ENCODE measurements at places on chromosomes 5 and 9. TPM values are rescaled to one million over a fixed set of nuclear protein-coding genes. Genes with fewer than 3 reads are reported as not detected.

DNA sequence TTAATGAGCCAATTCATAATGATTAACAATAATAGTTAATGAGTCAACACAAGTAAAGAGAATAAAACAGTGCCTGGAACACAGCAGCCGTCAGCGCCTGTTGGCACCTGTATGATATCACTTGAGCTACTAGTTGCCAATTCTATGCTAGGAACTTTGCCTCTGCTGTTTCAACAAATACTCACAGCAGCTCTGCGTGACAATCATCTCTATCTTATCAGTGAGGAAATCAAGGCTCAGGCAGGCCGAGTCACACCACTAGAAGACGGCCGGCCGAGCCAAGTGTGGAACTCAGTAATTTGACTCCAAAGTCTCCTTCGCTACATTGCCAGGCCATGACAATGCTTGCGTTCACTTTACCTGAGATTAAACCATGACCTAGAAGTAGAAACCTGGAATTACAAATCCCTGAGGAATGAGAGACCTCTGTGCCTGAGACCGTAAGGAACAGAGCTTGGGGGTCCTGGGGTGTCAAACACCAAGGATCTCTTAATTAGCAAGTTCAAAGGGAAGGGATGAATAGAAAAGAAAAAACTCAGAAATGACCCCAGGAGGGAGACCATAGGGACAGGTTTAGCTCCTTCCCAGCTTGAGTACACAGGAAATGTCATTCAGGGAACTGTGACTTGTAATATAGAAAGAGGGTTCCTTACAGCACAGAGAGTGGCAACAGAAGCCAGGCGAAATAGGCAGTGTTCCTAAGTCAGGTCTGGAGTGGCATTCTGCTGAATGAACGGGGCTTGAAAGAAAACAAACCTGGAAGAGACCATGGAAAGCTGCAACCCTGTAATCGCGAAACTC, 109.1 kb downstream of the SUSD1 start:
- DNase-seq = no peak

- no peak for DNase-seq
Observed at GRCh38 chr5:127615916-127616315, 33.0 kb upstream of the CTXN3 start.

DNA sequence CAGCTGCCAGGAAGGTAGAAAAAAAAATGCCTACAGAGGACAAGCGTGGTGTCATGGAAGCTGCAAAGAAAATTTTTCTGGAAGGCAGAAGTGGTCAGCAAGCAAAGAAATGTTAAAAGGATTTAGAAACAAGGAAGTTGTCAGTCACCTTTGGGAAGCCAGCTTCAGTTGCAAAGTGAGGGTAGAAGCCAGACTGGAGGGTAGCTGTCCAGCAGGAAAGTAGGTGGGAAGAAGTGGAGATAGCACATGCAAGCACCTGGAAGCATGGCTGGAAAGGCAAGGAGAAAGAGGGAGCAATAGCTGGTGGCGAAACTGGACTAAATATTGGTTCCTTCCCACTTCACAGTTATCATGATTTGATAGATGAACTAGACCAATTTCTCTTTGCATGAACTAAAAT, 54.3 kb downstream of the ADRB2 start:
- no peak for DNase-seq

GRCh38 chr5:173231381-173231766, 3.6 kb downstream of the NKX2-5 start:
- DNase-seq = no peak

DNA sequence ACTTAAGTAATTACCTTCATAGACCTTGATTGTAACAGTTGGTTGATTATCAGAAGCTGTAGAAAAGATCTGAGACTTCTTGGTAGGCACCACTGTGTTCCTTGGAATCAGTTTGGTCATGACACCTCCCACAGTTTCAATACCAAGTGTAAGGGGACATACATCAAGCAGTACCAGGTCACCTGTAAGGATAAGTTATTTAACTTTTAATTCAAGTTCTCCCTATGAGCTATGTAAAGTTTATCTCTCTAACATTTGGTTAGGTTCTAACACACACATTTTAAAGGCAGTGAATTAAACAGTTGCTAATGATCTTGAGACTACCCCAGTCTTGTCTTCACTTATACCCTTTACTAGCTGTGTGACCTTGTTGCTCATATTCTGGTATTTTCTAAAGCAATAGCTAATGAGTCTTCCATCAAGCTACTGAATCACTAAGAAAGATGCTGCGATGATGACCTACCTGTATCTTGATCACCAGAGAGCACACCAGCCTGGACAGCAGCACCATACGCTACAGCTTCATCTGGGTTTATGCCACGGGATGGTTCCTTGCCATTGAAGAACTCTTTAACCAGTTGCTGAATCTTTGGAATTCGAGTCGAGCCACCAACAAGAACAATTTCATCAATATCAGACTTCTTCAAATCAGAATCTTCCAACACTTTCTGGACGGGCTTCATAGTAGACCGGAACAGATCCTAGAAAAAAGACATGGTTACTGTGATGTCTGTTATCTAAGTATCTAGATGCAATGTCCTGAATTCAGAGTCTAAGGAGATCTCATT, 2.8 kb downstream of the HSPA5 start:
- no peak for DNase-seq

- DNase-seq = no peak
Observed at GRCh38 chr5:88677943-88678769, 204.8 kb downstream of the MEF2C start.

GRCh38 chr9:94153905-94154304, 69.6 kb downstream of the PTPDC1 start:
- no peak for DNase-seq

IFNA2 gene
- polyA plus RNA-seq = not detected

DNA sequence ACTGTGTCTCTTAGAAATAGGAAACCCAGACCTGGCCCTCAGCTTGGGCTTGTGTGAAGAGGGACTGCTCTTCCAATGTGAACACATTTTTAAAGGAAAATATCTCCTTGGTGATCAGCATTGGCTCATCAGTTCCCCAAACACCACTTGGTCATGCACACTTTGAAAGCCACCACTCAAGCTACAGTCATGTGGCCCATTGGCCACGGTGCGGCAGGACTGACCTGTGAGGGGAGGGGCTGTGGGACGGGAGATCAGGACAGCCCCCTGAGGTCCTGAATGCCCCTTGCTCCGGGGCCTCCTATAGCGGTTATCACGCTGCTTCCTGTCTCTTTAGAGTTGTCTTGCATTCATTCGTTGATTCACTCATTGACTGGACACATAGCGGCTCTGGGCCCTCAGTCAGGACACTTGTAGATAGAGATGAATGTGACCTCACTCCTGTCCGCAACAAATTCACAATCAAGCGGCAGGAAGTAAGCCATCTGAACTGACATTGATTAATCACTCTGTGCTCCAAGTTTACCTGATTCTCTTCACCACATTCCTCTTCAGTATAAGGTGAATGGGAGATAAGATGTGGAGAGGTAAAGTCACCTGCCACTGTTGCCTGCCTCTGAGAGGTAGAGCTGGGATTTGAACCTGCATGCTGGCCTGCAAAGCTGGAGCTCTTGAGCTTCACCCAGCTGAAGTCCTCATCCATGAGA, 73.1 kb downstream of the COL15A1 start:
- DNase-seq = no peak

- no peak for DNase-seq
Observed at GRCh38 chr5:133785182-133785581, 172.8 kb upstream of the FSTL4 start.

GRCh38 chr9:137064027-137064879, 6.1 kb downstream of the SAPCD2 start:
- DNase-seq = peak; percentile 49

DNA sequence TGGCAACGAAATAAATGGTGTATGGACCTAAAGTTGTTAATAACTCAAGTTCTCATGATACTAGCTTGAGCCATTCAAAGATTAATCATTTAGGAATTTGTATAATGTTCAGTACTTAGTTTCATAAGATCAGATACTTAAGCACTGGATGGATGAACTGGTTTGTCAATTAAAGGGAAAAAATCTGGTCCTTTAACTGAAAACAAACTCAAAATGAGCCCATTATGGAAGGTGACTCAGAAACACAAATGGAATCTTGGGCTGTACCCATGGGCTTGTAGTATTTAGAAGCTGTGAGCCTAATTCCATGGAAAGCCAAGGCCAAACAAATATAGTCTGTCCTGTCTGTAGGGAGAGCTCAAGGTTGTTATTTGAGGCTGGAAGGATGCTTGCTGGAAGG, 27.6 kb upstream of the ADRB2 start:
- no peak for DNase-seq

DNA sequence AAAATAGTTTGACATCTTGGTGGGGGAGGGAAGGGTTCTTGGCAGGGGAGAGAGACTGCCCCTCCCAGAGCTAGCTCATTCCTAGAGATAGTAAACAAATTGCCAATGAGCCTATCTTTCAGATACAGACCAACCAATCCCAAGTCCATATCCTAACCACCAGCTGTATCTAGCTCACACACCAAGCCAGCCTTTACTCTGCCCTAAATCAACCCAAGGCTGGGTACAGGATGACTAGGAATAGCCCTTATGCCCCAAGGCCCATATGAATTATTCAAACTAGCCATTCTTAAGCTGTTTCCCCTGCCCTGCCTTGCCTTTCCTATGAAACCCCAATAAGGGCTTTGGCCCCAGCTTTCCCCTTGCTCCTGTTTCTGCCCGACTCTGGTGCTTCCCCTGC, 281.3 kb upstream of the PANK3 start:
- no peak for DNase-seq

DNA sequence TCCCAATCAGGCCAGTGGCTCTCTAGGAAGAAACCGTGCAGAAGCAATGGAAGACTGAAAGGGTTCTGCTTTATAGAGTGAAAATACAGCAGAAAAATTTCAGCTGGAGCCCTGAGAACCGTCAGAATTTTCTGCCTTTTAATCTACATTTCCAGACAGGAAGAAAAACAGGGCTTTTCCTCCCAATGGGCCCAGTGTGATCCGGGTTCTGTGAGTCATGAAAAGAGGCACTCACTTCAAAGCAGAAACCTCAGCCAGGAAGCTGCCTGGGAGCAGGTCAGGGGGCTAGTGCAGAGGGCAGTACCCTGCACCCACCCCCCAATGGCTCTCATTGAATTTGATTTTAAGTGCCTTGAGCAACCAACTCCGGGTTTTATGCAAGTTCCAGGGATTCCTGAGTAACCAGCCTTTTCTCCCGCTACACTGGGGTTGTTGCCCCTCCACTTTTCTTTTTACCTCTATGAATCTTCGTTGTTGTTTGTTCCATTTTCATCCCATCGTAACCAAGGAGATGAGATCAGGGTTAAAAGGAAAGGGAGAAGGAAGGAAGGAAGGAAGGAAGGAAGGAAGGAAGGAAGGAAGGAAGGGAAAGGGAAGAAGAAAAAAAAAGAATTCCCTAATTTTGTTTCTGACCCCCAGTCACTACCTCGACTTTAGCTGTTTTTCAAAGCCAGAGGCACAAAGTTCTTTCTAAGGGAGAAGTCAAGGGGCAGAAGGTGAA, 1.3 kb downstream of the BARHL1 start:
- DNase-seq = no peak

DNA sequence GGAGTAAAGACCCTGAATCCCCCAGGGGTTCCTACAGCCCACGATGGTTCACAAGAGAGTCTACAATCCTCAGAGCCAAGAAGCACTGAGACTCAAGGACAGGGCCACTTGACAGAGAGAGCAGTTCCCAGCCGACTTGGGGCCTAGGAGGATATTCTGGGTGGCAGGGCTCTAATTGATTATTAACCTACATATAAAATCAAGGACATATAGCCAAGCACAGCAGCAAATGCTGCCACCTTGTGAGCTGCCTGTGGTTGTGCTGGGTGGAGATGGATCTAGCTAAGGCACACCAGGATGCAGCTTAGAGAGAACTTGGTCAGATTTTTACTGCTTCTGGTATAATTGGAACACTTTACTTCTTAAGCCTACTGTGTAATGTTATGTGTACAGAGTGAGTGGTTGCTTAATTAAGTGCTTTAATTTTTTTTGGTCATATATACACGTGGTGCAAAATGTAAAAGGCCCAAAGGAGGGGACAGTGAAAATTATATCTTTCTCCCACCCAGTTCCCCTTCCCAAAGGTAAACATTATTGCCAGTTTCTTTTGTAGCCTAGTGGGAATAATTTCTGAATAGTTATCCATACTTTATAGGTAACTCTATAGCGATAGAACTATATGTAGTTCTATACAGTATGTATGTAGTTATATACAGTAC, 78.8 kb downstream of the F2RL2 start:
- peak; percentile 45 for DNase-seq

GRCh38 chr5:31855134-31856040, 216.5 kb downstream of the PDZD2 start:
- no peak for DNase-seq

DNA sequence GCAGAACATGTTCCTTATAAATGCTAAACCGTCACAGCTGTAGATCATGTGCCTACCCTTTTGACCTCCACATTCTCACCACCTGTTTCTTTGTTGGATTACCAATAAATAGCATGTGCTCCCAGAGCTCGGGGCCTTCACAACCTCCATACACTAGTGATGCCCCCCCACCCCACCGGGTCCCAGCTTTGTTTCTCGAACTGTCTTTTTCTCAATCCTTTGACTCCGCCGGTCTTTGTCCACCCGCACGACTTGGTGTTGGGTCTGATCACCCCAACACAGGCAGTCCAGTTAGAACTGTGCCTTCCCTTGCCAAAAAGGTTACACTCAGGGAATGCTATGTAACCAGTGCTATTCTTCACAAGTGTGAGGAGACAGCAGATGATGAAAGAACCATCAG, 485.9 kb upstream of the C9orf72 start:
- no peak for DNase-seq

- DNase-seq = no peak
Observed at GRCh38 chr5:142192286-142193113, 83.9 kb downstream of the NDFIP1 start.

DNA sequence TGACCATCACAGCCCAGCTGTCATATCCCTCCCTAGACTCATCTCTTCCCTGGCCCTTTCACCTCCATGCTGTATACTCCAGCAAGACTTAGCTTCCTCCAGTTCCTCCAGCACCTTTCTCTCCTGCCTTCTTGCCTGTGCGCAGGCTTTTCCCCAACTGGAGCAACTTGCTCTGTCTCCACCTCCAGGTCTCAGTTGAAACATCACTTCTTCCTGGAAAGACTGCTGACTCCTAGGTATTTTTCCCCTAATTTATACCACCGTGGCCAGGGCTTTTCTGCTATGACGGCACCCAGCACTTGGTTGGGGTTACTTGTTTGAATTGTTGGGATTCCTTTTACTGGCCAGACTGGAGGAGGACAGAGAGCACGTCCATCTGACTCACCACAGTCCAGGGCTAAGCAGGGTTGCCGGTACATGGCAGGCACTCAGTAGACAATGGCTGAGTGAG, 67.5 kb downstream of the KCNIP1 start:
- DNase-seq = no peak

GRCh38 chr9:126618190-126618584, 4.5 kb downstream of the LMX1B start:
- DNase-seq = no peak

- no peak for DNase-seq
Observed at GRCh38 chr9:3662671-3663070, 136.9 kb upstream of the RFX3 start.

LCNL1 gene
- not detected for polyA plus RNA-seq

DNA sequence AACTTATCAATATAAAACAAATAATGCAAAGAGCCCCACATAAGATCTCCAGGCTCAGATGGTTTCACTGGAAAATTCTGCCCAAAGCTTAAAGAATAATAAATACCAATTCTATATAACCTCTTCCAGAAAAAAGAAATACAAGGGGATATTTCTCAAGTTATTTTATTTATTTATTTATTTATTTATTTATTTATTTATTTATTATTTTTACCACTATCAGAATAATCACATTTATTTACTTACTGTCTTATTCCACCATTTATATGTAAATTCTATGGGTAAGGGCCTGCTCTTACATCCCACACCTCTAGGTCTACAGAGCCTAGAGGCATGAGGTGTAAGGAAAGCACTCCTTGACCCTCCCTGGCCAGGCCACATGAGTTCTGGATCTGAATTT, 91.1 kb downstream of the ANKRD18A start:
- no peak for DNase-seq

TLR4 gene
- not detected for polyA plus RNA-seq

GLT6D1 gene
- polyA plus RNA-seq = not detected
